Activated CD8-positive, alpha-beta memory T cell treated with anti-CD3 and anti-CD28 coated beads, Interleukin-2, amount 50 U/mL, for 48 hours (primary cell): ENCODE measurements at places on chromosomes 12 and 14.

DNA sequence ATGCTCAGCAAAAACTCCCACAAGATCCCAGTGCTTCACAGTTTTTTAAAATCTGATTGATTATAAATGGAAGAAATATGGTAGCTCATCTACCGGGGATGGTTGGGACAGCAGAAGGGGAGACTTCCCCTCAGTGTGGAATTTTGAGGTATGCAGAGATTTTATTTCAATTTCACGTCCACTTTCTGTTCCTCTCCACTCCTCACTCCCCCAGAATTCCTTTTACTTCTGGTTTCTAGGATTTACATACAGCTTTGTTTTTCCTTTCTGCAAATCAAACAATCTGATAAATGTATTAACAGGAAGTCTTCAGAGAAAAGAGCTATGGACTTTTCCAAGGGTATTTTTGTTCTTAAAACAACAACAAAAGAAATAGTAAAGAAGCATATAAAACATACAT is 181.5 kb upstream of the ARHGAP5 start:
- DNase-seq: no peak

DNA sequence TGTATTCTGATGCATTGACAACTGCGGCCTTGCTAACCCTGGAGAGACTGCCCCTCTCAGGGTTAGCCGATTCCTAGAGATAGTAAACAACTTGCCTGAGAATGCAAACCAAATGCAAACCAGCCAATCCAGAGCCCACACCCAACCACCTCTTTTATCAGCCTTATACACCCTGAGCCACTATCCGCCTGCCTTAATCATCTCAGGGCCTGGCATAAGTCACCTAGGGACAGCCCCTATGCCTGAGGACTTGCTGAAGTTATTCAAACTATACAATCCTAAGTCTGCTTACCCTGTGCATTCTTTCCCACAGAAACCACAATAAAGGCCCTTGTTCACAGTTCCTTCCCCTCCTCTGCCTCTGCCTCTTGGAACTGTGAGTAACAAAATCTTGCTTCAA is 177.2 kb downstream of the KCNA5 start:
- no peak for DNase-seq

GRCh38 chr14:101926620-101927019 is 37.8 kb upstream of the DYNC1H1 start:
- DNase-seq: no peak

- no peak for DNase-seq
Measured at GRCh38 chr12:66051361-66051760, 79.2 kb downstream of the LLPH start.

DNA sequence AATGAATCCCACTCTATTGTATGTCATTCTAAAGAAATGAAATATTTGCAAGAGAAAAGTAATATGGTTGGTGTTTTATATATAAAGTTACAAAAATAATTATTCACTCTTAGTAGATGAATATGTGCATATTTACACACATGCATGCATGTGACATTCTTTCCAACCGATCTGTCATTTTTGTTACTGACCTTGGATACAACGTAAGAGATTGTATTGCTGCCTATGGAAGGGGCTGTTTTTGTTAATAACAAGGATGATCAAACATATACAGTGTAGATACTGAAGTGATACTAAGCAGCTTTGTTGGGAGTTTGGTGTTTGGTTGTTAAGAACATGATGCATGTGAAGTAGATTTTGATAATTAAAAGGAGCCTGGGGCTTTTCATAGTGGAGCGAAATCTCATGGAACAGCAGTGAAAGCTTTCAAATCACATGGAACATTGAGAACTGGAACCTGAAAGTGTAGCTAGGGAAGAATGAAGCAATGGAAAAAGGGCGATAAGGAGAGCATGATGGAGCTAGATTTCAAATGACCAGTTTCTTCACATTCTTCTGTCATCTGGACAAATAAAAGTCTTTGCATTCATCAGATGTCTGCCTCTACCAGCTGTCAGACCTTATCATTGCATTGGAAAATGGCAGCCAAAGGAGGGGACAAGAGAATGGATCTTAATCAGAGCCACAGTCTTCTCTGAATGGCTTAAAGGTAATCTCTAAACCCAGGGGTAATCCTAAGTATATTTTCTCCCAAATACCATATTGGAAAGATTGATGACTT is 10.0 kb downstream of the BORCS5 start:
- DNase-seq: no peak

- DNase-seq: no peak
Measured at GRCh38 chr12:104464899-104465298, 8.2 kb downstream of the CHST11 start.

- DNase-seq: no peak
Measured at GRCh38 chr14:20482382-20482781, 13.2 kb downstream of the PNP start.

DNA sequence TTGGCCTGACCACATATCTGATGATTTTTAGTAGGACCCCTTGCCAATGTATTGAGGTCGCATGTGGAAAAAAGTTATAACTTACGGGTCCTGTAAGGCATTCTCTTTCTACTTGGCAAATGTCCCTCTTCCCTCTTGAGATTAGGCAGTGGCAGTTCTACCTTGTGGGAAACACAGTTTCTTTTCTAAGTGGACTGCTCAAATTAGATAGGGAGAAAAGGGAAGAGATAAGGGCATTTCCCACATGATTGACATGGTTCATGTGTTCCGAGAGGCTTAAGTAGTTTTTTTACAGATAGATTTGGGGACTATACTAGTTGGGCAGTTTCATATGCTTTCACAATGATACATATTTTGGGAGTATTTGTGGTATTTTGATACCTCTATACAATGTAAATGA is 154.7 kb downstream of the FBXL14 start:
- DNase-seq: no peak

DNA sequence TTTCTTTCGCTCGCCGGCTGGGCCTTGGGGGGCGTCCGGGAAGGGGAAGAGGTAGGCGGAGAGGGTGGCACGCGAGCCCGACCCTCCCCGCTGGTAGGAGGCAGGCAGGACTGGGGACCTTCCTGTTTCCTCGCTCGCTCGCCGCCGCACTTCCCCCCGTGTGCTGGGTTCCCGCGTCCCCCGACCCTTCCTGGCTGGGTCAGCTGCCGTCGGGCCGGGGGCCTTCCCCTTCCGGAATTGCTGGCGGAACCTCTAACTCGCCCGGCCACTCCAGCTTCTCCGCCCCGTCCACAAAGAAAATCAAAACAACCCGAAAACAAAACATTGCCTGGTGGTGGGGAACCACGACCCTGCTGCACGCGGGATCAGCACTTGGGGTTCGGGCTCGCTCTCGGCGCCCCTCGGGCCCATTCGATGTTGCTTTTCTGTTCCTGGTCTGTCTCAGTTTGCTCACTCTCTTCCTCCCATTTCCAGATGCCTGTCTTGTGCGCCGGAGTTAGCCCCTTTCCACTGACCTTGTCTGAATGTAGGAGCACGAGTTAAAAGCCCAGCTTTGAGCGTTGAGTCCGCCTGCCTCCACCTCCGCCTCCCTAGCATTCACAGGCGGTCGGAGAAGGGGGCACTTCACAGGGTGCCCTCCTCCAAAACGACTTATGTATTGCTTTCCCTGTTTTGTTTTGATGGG is 581 bp downstream of the PAPOLA start:
- no peak for DNase-seq

GRCh38 chr12:105036937-105037649 is 47.2 kb downstream of the ALDH1L2 start:
- DNase-seq: no peak

GRCh38 chr12:47378907-47379306 is 299.1 kb upstream of the AMIGO2 start:
- no peak for DNase-seq

DNA sequence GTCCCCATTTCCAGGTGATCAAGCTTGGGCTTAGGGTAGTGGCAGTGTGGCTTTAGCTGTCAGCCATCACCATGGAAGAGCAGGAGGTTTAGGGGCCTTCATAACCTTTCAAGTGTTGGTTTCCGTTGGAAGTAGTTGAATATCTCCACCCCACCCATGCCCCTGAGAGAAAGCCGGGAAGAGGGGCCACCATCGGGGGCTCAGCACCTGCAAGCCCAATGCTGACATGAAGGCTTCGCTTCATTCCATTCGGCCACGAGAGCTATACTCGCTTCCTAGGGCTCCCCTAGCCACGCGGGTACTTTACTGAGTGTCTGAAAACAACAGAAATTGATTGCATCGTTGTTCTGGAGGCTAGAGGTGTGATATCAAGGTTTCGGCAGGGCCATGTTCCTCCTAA is 234.8 kb downstream of the ZFP36L1 start:
- no peak for DNase-seq

GRCh38 chr14:64112867-64113678 is 181.1 kb downstream of the ESR2 start:
- DNase-seq: no peak

DNA sequence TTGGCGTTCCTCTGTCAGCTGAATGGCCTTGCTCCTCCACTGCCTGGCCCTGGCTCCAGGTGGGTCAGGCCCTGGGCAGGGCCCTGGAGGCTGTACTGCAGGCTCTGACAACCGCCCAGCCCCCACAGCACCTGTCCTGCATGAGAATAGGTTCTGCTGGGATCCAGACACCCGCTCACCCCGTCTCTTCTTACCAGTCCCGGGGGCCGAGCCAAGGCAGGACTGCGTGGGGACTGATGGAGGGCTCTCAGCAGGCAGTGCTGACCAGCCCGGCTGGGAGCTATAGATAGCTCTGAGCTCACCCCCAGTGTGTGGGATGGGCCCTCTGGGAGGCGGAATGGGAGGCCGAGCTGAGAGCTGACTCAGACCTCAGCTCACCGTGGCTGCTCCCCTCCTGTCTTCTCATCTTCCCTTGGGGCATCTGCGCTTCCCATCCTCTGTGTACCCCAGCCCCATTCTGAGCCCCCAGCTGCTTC is 39.6 kb downstream of the TEAD4 start:
- DNase-seq: no peak

- DNase-seq: no peak
Measured at GRCh38 chr14:68820536-68820935, 27.7 kb upstream of the ZFP36L1 start.

DNA sequence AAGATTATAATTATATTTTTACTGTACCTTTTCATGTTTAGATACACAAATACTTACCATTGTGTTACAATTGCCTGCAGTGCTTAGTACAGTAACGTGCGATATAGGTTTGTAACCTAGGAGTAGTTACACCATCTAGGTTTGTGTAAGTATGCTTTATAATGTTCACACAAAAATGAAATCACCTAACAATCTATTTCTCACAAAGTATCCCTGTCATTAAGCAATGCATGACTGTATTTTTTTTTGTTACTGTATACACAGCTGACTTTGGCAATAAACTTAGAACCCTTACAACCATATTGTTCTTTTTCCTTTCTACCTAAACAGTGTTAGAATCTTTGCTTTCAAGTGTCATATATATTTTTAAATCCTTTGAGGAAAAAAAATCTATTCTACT is 303.0 kb upstream of the E2F7 start:
- DNase-seq: no peak

DNA sequence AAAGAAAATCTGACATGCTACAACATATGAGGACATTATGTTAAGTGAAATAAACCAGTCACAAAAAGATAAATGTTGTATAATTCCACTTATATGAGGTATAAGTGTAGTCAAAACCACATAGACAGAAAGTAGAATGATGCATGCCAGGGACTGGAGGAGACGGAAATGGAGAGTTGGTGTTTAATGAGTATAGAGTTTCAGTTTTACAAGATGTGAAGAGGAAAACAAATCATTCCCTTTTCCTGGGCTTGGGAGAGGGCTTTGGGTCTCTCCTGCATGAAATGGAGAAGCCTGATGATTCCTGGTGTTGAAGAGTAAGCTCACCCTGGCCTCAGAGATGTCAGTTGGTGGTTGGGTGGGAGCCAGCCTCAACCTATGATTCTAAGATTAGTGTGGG is 158.4 kb upstream of the PLXNC1 start:
- DNase-seq: no peak

- DNase-seq: no peak
Measured at GRCh38 chr12:48192861-48193260, 9.4 kb downstream of the CCDC184 start.

GRCh38 chr12:120687578-120688289 is 785 bp downstream of the MLEC start:
- DNase-seq: peak; percentile 63

GRCh38 chr14:69151458-69152180 is 1.3 kb downstream of the DCAF5 start:
- peak; percentile 89 for DNase-seq

- no peak for DNase-seq
Measured at GRCh38 chr12:115859231-115859630, 418.3 kb downstream of the MED13L start.

DNA sequence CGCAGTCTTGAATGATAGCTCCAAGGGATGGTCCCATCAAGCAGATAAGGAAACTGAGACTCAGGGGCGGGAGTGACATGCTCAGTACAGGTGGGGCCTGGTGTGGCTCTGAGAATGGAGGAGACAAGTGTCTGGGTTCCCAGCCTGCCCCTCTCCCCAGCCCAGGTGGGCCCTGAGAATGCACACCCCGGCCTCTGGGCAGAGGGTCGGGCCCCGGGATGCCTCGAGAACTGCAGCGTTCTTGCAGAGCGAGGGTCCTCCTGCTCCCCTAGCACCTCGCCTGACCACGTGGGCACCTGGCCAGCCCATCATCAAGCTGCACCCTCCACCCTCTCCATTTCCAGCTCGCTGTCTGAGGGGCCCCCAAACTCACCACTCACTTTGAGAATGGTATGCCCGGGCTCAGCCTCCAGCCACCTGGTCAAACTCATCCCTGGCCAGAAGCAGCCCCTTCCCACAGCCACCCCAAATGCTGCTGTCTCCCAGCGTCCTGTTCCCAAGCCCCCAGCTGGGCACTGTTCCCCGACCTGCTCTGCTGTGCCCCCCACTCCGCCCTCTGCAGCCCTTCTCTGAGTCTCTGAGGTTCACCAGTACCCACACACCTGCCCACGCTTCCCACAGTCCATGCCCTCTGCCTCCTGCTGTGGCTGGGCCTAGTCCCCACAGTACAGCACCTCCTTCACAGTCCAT is 44.3 kb downstream of the CYP46A1 start:
- peak; percentile 44 for DNase-seq

- DNase-seq: no peak
Measured at GRCh38 chr12:100584256-100584655, 10.8 kb downstream of the GAS2L3 start.

GRCh38 chr14:79491161-79491560 is 720.1 kb downstream of the DIO2 start:
- no peak for DNase-seq

GRCh38 chr12:113476176-113476986 is 4.7 kb upstream of the LHX5 start:
- DNase-seq: peak; percentile 46

- DNase-seq: no peak
Measured at GRCh38 chr14:39246618-39247017, 12.9 kb downstream of the MIA2 start.

- no peak for DNase-seq
Measured at GRCh38 chr14:101463566-101464171, 97.6 kb upstream of the DIO3 start.
